ENCODE measurements at places on chromosomes 3 and 15.

DNA sequence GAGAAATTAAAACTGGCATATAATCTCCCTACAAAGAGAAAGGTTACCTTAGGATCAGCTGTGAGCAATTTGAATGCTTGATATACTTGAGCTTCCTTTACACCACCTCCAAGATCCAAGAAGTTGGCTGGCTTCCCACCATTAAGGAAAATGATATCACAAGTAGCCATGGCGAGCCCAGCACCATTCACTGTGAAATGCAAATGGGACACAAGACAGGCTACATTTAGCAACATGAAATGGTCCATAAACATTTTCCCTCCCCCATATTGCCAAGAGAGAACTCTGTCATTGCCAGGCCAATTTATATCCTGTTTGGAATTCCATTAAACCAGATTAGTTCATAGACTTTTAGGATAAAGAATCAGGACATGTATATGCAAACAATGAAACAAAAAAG lies 158.7 kb downstream of the SUCLG2 start:
- no peak for DNase-seq

DNA sequence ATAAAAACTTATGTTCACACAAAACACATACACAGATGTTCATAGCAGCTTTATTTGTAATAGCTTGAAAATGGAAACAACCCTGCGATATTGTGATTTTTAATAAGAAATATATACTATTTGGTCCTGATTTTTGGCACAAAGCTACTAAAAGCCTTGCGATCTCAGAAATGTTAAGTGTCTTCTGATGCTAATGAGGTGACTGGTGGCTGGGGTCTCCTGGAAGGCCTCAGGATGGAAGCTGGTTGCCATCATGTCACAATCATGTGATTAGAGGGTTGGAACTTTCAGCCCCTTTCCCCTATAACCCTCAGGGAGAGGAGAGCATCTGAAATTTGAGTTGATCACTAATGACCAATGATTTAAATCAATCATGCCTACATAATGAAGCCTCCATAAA lies 278.4 kb upstream of the UBE2E1 start:
- DNase-seq = no peak

DNA sequence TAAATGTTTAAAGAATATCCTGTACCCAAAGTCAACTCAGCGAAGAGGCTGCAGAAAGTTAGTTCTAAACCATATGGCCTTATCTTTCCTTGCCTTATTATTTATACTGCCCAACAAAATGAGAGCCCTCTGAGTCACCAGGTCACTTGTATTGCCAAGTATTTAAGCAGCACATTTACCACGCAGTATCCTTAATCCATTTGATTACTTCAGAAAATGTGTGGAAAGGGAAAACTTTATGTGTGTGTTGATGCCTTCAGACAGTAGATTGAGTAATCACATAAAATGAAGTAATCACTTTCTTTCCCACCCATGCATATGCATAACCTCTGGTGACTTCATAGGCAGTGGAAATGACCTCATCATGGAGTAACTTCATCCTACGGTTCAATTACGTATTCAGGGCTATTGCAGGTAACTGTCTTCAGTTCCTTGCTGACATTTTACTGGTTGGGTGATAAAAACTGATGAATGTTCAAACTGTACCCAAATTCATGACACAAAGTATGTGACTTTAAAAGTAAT lies 7.5 kb upstream of the CADPS start:
- DNase-seq = no peak

DNA sequence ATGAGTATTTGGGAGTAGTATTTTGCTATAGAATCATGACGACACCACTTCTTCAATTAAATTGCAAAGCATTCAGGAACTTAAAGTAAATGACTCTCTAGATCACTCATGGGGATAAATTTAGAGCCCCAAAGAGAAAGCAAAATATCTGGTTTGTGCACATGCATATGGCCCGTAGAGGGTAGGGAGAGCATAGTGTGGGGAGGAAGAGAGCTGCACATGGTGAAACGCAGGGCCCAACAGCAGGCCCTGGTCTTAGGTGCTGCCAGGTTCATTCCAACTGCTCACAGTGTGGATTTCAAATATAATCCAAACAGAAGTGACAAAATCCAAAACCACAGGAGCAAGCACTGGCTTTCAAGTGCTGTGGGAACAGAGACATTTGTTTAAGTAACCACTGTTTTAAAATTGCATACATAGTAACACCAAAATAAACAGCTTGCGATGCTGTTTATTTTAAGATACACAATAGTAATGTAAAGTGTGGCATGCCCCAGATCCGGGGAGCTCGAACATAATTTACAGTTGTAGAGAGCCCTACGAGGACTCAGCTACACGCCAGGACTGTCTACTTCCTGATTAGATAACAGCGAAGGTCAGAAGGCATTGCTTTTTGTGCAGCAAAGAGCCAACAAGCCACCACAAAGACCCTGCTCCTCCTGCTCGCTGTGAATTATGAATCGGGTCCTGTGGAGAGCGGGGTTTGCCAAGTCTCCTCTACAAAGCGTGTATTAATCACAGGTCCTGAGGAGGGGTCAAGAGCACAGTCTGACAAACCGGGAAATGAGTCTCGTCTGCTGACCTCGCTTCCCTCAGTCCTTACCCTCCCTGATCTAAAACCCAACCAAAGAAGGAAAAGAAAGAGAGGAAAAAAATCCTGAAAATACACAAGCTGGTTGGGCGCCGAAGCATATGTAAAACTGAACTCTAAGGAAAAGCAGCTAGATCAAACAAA lies 80.6 kb downstream of the MEIS2 start:
- no peak for DNase-seq

DNA sequence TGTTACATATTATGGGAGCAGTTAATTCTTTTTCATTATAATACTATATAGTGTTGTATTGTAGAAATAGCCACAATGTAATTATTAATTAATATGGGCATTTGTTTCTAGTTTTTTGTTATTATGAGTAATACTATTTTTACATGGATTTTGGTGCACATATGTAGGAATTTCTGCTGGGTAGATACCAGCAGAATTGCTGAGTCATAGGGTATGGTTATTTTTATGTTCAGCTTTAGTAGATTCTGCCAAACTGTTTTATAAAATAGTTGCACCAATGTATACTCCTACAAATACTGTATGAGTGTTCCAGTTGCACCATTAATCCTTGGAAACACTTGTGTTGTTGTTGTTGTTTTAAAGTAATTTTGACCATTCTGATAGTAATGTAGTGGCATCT lies 91.5 kb downstream of the SH3GL3 start:
- DNase-seq = no peak

DNA sequence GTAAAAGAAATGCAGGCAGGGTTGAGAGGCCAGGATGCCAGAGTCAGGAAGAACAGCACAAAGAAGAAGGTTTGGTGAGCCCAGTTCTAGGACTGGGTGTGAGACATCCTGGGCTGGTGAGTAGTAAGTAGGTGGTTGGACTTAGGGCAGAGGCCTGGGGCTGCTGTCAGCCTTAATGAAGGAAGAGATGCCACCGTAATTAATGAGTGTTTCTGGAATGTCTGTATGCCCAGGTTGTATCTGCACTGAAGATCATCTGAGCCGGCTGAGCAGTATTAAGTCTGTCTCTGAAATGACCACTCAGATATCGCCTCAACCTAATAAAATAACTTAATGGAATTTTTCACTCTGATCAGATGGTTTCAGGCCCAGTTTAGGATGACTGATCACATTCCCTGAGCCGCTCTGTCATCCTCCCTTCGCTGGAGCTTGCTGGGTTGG lies 532.9 kb upstream of the IL12A start:
- DNase-seq = no peak

GRCh38 chr3:39601241-39601640 lies 133.8 kb downstream of the MOBP start:
- DNase-seq = no peak

- DNase-seq = no peak
These were observed 489.8 kb upstream of the PROK2 start for GRCh38 chr3:72274493-72275330.

DNA sequence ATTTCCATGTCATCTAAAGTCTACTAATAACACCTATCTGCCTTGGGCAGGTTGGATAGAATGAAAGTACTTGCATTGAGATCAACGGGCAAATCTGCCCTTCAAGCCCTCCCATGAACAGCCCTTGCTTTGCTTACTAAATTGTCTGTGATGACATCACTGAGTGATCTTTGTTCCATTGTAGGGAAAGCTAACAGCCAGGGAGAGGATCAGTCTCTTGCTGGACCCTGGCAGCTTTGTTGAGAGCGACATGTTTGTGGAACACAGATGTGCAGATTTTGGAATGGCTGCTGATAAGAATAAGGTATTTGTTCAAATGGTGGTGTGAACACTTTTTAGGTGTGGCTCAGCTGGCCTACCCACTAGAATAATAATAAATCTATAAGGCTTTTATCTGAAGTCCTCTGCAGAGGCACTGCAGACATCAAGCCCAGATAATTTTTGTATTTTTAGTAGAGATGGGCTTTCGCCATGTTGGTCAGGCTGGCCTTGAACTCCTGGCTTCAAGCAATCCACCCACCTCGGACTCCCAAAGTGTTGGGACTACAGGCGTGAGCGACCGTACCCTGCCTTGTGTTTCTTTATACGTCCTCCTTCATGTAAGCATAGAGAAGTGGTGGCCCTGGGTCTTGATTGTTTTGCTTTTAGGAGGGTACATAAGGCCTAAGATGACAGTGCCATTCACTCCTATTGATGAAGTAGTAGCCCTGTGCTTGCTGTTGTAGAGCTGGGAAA lies 5.7 kb downstream of the PCCB start:
- no peak for DNase-seq

DNA sequence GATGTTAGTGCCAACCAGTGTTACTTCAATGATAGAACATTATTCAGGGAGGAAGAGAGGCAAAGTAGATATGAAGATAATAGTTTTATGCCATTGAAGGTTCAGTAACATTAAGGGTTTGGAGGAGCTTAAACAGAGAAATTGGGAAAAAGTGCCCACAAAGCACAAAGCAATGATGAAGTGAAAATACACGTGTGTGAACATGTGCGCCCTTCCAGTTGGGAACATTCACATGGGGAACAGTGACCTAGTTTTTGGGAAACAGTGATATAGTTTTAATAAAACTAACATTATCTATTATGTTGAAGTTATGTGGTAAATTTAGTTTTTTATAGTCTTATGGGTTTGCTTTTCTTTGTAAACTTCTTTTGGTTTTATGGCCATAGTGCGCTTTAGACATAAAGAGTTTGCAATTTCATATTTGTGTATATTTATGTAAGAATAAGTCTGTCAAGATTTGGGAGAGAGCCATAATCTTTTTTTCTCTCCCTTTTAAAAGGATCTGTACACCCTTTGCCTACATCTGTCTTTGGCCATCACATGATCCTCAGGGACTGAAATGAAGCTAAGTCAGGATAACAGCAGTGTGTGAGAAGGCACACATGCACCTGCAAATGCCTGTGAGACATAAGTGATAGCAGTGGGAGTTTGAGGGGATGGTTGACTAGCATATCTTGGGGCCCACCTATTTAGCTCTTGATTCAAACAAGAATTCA lies 450.3 kb upstream of the THRB start:
- DNase-seq = no peak

- no peak for DNase-seq
These were observed 8.2 kb upstream of the MEIS2 start for GRCh38 chr15:37108381-37109167.

DNA sequence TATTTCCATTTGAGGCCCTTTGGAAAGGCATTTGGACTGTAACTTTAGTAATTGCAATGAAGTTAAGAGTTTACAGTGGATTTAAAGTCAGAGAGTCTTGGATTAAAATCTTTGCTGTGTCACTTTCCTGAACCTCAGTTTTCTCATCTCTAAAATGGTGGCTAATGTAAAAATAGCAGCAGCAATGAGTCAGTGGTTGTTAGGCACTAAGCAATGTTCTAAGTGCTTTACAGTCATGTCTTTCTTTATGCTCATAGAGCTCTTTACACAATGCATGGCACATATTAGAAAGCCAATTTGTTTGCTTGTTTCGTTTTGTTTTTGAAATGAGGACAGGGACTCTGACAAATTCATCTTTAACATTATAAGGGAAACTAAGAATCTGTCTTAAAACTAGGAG lies 222.7 kb upstream of the DNAJC19 start:
- no peak for DNase-seq

GRCh38 chr3:194956697-194957396 lies 271.2 kb downstream of the FAM43A start:
- DNase-seq = peak; percentile 33

GRCh38 chr3:171169866-171170265 lies 143.3 kb upstream of the SLC2A2 start:
- no peak for DNase-seq

- no peak for DNase-seq
These were observed 66.8 kb upstream of the ADAMTSL3 start for GRCh38 chr15:83587091-83587490.

GRCh38 chr15:34038871-34039789 lies at the start of gene AVEN:
Gene AVEN (minus strand): TSS chr15:34039204. CDS start chr15:34039046, 158 bp downstream.
- DNase-seq = no peak

GRCh38 chr3:50171540-50172301 lies 16.6 kb downstream of the SEMA3F start:
- no peak for DNase-seq

DNA sequence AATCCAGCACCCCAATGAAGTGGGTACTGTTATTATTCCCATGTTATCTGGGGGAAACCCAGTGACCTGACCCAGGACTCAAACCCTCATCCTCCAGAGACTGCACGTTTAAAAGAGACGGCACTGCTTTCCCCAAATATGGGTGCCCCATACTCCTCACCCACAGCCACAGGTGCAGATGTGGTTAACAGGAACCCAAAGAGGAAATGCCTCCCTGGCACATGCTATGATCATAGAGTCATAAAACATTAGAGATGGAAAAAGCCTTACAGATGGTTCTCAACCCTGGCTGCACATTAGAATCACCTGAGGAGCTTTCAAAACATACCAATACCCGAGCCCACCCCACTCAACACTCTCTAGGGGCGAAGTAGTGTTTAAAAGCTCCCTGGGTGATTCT lies 111.5 kb downstream of the SEMA5B start:
- DNase-seq = no peak
